ENCODE measurements at places on chromosomes 5 and 9.

- DNase-seq: no peak
Observed at GRCh38 chr5:53766673-53767072, 206.2 kb downstream of the NDUFS4 start.

GRCh38 chr9:136965771-136966484 lies 11.4 kb upstream of the PTGDS start:
- no peak for DNase-seq

DNA sequence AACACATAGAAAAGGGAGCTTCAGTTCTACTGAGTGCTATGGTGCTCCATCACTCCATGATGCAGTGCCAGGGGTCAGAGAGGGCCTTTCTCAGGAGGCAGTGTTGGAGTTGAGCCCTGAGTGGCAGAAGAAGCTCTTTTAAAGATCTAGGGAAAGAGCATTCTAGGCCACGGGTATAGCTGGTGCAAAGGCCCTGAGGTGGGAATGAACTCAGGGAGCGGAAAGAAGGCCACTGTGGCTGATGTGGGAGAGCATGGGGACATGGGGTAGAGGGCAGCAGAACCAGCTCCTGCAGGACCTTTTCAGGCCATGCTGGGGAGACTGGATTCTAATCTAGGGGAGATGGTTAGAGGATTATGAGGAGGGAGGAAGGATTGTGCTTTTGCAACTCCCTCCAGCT lies 9.9 kb downstream of the PSD2 start:
- no peak for DNase-seq

- DNase-seq: no peak
Observed at GRCh38 chr5:158840193-158840592, 259.5 kb downstream of the EBF1 start.

- no peak for DNase-seq
Observed at GRCh38 chr5:116554764-116555163, 19.9 kb downstream of the SEMA6A start.

DNA sequence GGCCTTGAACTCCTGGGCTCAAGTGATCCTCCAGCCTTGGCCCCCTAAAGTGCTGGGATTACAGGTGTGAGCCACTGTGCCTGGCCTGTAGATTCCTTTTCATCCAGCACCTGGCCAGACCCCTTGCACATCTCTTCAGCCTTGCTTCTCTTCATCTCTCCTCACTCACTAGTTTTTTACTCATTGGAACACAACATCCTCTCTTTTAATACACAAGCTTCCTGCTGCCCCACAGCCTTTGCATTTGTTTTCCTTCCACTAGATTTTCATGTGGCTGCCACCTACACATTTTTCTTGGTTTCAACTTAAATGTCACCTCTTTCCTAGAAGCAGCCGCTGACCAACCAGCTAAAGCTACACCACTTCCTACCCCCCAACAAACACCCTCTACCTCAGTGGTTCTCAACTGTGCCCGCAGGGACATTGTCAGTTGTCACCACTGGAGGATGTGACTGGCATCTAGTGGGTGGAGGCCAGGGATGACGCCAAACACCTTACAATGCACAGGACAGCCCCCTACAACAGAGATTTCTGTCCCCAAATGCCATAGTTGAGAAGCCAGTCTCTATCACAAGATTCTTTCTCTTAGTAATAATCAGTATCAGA lies 33.7 kb downstream of the HAVCR1 start:
- DNase-seq: no peak

DNA sequence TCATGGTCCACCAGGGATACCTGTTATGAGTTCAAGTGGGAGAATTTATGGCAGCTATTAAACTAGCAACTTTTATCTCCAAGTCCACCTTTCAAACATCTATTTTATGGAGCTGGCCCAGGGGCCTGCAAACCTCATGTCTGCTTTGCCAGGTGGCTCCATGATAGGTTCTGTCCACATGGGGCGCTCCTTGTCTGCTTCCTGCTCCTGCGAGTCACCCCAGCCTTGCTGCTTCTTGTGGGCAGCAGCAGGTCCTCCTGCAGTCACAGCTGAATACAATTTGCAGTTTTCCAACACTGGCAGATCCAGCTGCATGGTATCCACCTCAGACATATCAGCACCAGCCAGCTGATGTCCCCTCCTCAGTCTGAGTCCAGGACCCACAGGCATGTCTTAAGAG lies 39.6 kb upstream of the FRRS1L start:
- DNase-seq: no peak

Data from SK-N-MC (cell line).